ENCODE measurements at places on chromosomes 6 and 20.

GRCh38 chr6:42365021-42365420, 86.7 kb downstream of the TRERF1 start:
- DNase-seq: no peak

DNA sequence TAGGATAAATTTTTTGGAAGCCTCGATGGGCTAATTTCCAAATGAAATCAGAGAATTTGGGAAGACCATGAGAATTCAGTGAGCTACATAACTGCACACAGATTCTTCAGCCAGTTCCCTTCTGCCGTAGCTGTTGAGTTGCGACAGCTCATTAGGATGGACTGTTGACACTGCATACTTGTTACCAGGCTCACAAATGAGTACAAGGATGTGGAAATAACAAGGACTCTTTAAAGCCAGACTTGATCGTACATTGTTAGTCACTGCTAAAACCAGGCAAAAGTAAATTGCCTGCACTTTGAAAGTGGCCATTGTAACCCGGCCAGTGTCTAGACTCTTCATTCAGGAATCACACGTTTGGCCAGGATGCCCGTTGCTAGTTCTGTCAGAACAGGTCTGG, 37.0 kb downstream of the NDUFAF5 start:
- DNase-seq: no peak

- DNase-seq: no peak
These were observed 22.8 kb downstream of the CST5 start for GRCh38 chr20:23856736-23857135.

DNA sequence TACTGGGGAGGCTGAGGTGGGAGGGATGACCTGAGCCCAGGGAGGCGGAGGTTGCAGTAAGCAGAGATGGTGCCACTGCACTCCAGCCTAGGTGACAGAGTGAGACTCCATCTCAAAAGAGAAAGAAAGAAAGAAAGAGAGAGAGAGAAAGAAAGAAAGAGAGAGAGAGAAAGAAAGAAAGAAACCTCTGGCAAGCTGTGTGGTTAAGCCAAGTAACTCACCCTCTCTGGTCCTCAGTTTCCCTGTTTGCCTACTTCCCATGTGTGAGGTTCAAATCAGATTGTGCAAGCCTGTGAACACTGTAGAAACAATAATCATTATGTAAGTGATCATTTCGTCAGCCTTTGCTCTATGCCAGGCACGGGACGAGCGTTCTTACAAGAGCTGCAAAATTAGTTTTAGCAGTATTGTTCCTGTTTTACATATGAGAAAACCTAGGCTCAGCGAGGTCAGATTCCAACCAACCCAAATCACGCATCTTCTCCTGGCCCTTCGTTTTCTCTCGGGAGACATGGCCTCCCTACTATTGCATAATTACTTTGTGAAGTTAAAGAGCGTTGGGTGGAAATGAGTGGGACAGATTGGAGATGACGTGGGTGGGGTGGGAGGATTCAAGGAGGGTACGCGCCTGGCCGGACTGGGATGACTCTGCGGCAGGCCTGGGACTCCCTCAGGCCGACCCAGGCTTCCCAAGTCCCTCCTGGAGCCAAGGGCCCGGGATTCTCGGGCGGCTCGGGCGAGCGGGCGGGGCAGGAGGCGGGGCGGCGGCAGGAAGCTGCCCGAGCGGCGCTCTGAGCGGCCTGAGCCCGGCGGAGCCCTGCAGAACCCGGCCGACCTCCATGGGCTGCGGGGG, at the start of gene SNX21:
Gene SNX21, plus strand, starts transcription at position 770 of the 853 bp plus-strand sequence. CDS start 121 bp downstream, outside the sequence.
- DNase-seq: peak; percentile 94

GRCh38 chr6:53624502-53624901, 41.1 kb downstream of the KLHL31 start:
- no peak for DNase-seq

- no peak for DNase-seq
These were observed 164.5 kb downstream of the CDH4 start for GRCh38 chr20:61416546-61416945.

- no peak for DNase-seq
These were observed 51.0 kb upstream of the ARMH2 start for GRCh38 chr6:24849713-24850112.

DNA sequence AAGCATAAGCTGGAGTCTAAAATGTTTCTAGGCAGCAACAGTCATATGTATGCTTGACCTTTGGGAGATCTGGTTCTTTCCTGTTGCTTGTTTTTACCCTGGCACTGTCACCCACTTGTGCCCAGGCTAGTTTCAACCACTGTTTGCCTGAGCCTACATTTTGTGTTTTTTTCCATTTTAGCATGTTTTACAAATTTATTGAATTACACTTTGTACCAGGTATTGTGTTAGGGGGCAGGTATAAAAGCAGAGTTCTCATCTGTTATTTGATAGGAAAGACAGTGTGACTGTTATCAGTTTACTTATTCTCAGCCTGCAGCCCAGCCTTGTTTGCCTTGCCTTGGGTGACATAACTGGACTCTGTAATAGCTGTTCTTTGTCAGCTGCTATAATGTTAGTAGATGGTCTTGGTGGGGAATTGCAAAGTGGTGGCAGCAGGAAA, 147.0 kb downstream of the CDKAL1 start:
- DNase-seq: no peak

DNA sequence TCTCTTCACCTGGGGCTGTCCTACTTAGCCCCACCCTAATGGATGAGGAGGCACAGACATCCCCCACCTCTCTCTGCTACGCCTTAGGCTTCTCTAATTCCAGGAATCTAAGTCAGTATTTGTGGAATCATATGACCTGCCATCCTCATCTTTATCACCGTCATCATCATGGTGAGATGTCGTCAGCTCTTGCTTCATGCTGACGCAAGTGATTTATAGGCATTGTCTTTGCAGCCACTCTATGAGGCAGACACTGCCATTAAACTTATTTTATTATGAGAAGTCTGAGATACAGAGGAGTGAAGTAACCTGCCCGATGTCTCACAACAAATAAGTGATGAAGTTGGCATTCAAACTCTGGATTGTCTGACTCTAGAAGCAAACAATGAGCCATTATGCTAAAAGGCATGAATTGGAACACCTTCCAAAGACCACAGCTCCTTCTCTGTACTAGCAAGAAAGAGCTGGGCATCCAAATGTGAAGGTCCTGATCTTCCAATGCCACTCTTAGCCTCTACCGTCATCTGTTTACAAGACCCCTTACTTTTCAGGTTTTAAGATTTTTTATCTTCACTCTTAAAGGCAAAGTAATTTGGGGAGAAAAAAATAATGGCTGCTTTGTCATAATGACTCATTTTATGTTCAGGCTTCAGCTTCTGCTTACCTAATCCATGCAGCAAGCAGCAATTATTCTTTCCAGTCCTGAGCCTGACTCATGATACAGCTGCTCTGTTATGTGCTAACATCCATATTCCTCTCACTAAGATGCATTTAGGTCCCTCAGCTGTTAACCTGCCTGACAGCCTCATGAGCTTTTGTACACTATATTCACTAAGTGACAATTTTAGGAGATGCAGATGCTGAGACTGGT, 113.7 kb upstream of the BCLAF1 start:
- peak; percentile 76 for DNase-seq

- DNase-seq: no peak
These were observed 557.3 kb upstream of the MAP3K7 start for GRCh38 chr6:91144126-91144525.

All from urothelium cell line (cell line).